ENCODE measurements at places on chromosomes 5 and 9.

- no peak for DNase-seq
These were observed 290.1 kb upstream of the WWC1 start for GRCh38 chr5:168001318-168001717.

DNA sequence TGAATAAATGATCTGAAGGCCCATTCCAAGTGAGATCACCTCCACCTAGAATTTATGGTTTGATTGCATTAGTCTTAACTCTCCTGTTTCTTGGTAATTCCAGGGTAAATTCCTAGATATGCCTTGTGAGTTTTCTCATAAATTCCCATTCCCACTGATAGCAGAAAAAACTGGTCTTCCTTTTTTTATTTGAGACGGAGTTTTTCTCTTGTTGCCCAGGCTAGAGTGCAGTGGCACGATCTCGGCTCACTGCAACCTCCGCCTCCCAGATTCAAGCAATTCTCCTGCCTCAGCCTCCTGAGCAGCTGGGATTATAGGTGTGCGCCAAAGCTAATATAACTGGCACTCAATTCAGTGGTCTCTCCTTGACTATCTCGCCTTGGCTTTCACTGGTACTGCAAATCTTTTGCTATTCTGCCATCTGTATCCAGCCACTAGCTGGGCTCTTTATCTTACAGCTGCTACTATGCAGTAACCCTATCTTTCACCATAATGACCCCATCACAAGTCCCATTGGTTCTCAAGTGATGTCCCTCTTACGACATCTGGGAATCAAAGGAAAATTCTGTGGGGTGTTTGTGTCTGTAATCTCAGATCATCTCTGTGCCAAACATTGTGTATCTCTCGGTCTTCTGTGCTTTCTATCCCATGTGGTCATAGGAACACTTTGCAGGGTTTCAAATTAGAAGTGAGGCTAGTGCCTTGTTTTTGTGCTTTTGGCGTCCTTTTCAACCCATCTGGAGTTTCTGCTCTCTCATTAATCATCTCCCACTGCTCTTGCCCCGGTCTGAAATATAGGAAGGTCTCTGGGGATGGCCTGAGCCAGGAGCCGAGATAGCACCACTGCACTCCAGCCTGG, 14.4 kb downstream of the HNRNPK start:
- DNase-seq, result no peak

GRCh38 chr5:31449174-31449573, 82.7 kb downstream of the DROSHA start:
- no peak for DNase-seq

- peak; percentile 79 for DNase-seq
These were observed at the start of gene PTBP3 for GRCh38 chr9:112332977-112333638. Gene PTBP3 (minus strand): TSS chr9:112333619. CDS start chr9:112297865, 35,754 bp downstream.

DNA sequence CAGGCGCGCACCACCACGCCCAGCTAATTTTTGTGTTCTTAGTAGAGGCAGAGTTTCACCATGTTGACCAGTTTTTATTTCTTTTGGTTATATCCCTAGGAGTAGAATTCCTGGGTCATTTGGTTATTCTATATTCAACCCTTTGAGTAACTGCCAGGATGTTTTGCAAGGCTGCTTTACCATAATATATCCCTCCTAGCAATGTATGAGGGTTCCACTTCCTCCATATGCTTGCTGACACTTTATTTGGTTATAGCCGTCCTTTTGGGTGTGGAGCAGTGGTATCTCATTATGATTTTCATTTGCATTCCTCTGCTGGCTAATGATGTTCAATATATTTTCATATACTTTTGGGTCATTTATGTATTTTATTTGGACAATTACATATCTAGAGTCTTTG, 81.2 kb downstream of the RAB24 start:
- DNase-seq, result no peak

DNA sequence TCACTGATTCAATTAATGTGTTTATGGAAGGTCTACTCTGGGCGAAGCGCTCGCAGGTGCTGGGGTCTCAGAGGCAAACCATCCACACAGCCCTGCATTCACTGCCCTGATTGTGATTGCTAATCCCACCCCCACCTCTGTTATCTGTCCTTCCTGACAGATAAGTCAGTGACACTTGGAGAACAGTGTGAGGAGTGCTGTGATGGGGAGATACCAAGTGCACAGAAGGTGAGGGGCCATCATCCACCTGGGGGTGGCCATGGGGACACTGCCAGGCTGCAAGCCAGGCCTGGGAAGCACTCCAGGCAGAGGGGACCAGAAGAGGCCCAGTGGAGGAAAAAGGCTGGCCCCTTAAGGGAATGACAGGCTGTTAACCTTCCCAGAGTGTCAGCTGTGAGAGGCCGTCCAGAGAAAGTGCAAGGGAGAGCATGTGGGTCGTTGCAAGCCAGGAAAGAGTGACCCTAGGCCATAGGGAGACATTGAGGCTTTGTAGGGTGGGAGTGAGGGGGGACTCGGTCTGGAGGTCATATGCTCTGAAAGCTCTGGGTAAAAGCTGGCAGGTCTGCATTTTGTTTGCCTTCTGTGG, 18.0 kb downstream of the IL9 start:
- DNase-seq, result no peak

DNA sequence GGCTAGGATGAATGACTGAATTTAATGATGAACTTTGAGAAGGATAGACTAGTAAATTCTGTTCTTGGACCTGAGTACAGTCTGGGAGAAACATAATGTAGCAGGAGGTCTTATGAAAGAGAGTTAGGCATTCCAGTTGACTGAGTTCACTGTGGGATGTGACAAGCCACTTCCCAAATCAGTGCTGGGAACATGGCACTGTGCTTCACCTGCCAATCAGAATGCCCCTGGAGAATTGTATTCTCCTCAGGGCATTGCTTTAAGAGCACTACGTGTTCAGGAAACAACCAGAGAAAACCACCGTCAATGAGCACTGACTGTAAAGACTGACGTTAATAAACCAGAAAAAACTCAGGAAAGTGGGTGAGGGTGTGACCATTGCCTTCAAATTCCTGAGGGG, 1.2 kb downstream of the CCDC107 start:
- DNase-seq, result no peak

DNA sequence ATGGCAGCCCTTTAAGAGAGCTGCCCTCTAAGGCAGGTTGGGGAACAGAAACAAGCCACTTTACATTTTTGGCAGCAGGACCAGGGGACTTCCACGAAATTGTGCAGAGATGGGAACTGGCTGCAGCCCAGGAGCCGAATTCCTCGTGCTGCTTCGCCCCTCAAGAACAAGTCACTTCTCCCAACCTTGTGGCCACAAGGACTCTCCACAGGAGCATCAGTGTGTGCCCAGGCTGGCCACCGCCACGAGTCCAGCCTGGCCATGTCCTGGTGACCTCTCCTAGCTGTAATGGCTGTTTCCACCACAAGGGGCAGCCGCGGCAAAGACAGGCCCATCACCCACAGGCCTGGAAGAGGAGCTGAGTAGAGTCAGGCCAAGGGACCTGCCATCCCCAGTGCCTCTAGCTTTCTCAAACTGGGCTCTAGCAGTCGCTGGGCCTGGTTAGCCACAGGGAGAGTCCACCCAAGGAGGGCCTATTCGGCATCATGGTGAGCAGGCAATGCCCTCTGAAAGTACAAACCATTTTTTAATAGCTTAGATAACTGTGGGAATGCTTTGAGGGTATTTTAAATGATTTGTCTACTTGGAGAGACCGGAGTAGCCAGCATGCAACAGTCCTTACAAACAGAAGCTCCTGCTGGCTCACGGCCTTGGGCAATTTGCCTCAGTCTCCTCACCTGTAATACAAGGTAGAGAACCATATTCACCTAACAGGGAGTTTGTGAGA, 129.0 kb downstream of the COL23A1 start:
- DNase-seq, result peak; percentile 18

DNA sequence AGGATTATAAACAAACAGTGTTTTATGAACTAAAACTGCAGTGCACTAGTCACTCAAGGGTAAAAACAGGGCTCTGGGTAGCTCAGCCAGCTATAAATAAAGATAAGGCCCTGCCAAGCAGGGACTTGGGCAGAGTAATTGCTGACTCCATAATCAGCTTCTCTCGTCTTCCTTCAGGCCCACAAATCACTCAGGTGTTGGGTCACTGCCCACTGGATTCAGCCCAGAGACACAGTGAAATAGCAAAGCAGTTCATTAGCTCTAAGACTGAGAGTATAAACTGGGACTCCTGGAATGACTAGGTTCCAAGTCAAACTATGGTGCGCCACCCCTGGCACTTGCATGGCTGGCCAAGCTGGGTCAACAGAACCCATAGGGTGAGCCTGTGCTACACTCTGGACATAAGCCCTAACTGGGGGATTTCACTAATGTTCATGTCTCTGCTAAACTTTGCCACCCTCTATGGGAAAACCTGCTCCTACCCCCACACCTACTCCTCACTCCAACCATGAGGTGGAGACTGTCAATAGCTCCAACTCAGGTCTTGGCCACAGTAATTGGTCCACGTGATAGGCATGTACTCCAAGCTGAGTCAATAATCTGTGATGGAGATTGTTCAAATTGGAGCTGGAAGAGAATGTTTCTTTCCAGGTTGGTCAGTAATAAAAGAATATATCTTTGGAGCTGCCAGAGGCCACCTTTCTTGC, 158.5 kb downstream of the SLIT3 start:
- no peak for DNase-seq

DNA sequence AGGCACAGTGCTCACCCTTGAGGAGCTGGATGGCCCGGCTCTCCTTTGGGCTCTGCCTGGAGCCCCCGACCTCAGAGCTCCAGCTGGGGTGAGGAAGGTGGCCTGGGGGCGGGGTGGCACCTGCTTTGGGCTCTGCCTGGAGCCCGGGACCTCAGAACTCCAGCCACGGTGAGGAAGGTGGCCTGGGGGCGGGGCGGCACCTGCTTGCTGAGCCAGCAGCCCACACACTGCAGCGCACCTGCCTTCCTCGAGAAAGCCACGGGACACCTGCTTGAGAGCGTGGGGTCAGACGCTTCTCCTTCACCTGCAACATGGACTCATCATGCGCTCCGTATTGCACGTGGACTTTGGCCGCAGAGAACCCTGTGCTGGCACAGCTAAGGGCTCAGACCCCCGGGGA, 51.8 kb downstream of the IRX2 start:
- DNase-seq, result peak; percentile 10

DNA sequence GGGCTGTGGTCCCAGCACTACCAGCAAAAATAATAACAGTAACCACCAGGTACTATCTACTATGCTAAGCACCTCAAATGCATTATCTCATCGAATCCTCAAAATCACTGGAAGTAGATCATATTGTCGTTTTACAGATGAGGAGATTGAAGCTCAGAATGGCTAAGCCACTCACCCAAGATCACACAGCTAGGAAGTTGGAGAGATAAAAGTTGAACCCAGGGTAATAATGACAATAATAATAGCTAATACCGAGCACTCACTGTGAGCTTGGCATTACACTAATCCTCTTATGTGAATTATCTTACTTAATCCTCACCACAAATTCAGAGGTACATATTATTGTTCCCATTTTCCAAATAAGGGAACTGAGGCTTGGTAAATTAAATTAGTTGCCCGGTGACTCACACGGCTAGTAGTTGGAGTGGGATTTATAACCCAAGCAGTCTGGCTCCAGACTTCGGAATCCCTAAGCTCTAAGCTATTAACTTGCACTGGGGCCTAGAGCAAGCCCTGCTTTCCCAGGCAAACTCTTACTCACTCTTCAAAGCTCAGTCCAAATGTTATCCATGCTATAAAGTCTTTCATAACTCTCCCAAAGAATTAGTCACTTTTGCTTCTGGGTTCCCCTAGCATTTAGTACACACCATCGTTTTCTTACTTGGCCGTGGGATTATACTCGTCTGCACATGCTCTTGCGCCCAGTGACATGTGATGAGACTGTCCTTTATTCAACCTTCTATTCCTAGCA, 3.8 kb downstream of the ARSI start:
- no peak for DNase-seq

- DNase-seq, result no peak
These were observed 68.3 kb upstream of the RGS7BP start for GRCh38 chr5:64437496-64437895.

DNA sequence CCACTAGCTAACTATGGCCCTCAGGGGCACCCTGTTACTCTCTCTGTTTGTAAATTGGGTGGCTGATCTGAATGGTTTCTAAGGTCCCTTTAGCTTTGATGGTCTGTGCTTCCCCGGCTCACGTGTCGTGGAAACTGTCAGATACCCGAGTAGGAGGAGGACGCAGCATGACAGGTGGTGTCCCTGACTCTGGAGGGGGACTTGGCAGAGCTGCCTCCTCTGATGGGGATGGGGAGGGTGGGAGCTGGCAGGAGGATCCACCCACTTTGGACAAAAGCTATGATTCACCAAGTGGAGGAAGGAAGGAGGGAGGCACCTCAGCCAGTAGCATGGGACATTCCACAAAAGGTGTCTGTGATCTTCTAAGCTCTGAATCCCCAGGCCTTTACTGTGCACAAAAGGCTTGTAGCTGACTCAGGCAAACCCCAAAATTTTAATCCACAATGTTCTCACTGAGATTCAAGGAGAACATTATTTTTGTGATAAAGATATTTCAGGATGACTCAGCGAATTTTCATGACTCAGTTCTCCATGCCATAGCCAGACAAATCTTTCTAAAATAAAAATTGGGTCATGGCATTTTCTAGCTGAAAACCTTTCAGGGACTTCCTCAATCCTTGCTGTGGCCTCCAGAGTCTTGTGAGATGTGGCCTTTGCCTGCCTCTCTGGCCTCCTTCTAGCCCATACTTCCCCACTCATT, 131.0 kb upstream of the BRINP1 start:
- no peak for DNase-seq

DNA sequence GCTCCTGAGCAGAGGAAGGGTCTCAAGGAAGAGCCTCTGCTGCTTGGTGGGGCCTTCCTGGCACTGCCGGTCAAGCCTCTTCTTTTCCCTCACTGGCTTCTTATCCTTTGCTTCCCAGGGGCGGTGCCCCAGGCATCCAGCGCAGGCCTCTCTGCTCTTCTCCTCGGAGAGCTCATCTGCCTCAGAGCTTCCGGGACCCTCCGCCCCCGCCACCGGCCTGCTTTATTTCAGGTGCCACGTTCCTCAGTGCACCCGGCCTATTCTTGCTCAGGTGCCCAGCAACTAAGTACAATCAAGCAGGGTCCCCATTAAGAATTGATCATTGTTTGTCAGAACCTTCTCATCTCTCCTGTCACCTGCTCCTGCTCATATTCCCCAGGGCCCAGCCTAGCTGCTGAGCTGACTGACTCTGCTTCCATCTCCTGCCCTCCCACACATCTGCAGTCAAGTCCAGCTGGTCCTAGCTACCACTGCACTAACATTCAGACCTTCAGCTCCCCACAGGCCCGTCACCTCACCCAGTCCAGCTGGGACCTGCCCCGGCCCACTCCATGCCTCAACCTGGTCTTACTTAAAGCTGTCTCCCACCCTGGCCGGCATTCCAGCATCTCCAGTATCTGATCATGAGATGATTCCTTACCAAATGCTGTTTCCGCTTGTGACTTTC, 114.3 kb upstream of the BOD1 start:
- DNase-seq, result no peak
